ENCODE measurements at places on chromosomes 16 and 17.

DNA sequence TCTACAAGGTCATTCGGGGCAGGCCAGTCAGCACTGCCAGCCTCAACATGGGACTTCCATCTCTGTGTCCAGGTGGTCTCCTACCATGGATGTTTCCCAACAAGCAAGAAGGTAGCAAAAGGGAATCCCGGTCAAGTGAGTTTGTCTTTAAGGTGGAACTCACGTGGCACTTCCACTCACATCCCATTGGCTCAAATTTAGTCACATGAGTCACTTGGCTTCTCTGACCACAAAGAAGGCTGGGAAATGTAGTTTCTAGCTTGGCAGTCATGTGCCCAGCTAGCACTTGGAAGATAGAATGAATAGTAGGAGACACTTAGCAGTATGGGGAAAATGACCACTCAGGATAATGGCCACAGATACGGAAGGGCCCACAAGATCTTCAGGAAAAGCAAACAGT is 106.6 kb downstream of the AIPL1 start:
- no peak for DNase-seq

DNA sequence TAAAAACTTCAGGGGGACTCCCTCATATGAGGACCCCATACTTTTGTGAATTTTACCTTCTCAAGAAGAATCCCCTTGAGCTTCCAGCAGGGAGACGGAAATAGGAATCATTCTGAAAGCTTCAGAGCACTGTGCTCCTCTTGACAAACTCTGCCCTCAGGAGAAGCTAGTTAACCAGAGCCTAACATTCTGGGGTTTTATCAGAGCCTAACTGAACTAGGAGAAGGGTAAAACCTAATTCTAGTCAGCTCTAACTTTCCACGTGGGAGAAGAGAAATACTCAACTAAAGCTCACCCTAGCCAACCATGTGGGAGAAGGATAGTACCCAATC is 13.3 kb upstream of the SLC5A10 start:
- DNase-seq = no peak

GRCh38 chr16:67965668-67966548 is 2.5 kb downstream of the SLC12A4 start:
- no peak for DNase-seq

DNA sequence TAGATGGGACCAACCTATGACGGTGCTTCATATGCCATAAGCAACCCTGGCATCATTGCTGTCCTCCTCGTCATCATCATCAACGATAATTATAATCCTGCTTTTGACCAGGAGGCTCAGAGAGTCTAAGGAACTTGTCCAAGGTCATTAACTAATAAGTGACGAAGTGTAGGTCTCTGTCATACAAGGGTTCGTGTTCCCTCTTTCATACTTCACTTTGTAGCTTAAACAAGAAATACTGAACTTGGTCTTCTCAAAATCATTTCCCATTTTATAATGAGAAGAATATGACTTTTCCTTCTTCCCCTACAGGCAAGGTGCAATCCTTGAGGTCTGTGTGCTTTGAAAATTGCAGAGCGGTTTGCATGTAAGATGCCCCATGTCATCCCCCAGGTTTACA is 31.2 kb upstream of the PIK3R6 start:
- DNase-seq = no peak

DNA sequence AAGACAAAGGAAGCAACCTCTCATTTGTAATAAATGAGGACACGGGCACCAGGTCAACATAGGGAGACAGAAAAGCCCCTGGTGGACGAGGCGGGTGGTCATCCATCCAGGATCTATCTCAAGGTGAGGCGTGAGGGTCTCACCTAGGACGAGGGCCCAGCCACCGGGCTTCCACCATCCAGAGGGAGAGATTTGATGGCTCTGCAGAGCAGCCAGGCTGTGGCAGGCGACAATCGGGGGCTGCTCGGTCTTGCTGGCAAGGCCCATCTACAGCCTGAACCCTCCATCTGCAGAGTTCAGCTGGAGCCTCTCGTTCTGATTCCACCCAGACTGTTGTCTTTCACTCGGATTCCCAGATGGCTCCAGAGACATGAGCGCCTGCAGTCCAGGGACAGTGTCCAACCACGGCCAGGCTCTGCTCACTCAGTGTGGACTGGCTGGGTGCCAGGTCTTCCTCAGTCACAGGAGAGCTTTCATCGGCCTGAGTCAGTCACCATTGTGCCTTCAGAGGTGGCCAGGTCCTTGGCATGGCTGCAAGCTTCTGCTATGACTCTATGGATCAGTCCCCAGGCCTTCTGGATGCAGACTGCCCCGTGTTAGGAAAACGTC is 5.9 kb downstream of the LITAFD start:
- peak; percentile 40 for DNase-seq

DNA sequence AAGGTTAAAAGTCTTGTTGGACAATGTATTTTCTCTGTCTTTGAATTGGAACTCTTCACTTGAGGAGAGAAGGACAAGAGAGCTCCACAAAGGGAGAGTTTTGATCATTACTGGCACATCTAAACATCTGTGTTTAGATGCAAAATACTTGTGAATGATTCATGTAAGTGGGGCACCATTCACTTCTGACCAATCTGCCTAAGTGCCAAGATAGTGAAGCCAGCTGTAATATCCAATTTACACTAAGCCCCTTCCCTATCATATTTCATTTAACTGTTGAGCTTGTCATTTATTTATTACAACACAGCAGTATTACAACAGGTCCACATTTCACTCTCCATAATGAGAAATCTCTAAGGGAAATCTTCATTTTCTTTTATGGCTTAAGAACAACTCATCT is 832.3 kb upstream of the GOT2 start:
- no peak for DNase-seq

- DNase-seq = peak; percentile 63
Measured at GRCh38 chr16:28572696-28573510, 19.2 kb downstream of the SGF29 start.

GRCh38 chr17:78716292-78716691 is 65.8 kb downstream of the CYTH1 start:
- DNase-seq = no peak

- no peak for DNase-seq
Measured at GRCh38 chr16:71440669-71441347, 1.0 kb downstream of the TLE7 start.

- DNase-seq = peak; percentile 16
Measured at GRCh38 chr17:27430882-27431491, 25.3 kb upstream of the KSR1 start.

DNA sequence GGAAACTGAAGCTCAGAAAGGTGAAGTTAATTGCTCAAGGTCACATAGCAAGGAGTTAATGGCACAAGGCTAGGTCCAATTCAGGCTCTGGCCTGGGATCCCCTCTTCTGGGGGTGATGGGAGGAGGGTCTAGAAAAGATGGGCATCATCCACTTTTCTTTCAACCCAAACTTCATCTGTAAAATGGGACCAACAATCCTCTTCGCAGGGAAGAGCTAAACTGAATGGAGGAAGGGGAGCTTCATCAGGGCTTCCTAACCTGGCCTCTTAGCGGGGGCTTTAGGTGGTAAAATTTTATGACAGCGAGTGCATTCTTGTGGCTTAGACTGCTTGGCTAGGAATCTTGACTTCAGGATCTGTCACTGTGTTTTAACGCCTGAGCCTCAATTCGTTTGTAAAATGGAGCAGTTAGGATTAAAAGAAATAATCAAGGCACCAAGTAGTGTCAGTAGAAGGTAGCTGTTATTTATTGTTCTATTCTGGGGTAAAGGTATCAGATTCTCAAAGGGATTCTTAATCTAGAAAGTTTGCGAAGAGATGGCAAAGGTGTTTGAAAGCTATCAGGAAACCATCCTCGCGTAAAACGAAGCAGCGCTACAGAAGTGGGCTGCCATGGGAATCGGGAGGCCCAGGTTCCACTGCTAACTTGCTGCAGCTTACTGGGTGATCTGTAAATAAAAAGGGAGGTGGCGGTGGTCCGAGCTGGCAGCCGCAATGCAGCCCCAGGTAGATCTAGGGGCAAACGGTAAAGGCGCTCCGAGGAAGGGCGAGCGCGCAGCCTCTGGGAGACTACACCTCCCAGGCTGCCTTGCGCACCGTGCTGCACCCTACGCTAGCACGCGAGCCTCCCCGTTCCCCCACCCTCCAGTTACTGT is 1.5 kb upstream of the SRCAP start:
- DNase-seq = no peak

DNA sequence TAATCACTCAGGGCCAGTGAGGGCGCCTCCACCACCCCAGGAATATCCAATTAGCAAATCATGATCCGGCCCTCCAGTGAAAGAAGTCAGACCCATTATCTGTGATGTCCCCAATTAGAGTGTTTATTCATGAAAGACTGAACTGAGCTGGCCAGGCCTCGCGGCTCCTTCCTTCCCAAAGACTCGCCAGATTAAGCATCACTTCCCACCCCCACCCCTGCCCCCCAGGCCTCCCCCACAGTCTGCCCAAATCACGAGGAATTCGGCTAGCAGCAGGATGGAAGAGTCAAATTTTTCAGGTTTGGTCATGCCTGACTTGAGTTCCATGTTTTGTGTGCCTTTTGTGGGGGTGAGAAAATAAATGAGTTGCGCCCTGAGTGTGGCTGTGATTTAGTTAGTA is 298.4 kb upstream of the SALL1 start:
- DNase-seq = no peak

DNA sequence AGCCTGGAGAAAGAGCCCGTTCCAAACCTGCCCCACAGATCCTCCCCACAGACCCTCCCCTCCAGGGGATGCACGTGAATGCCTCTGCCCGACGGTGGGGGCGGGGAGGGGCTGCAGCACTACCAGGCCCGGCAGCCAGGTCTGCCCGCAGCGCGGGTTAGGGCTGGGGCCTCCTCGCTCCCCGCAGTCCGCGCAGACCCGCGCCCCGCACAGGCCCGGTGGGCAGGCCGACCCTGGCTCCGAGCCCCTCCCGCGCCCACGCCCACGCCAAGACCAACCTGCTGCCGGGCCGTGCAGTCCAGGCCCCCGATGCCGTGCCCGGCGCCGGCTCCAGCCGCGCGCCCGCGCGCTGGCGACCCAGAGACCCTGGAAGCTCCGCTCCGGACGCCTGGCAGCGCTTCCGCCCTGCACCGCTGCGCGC is at the start of gene RPUSD1:
TSS of gene RPUSD1 (minus strand) at position 404 of the 421 bp plus-strand sequence. CDS start 644 bp downstream, outside the sequence.
- DNase-seq = no peak

DNA sequence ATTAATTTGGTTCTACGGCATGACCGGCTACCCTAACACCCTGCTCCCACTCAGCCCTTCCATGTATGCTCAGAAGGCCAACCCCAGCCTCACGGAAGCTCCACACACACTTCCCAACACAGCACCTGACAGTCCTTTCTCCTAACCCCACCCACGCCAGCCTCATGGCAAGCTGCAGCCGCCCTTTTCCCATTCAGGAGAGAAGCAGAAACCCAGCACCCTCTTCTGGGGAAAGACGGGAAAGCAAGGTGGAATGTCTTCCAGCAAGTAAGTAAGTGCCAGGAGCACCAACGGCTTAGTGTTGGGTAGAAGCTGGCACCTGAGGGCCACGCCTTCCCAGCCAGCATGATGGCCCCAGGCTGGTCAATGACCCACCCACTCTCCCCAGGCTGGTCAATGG is 32.1 kb downstream of the ABR start:
- peak; percentile 17 for DNase-seq

DNA sequence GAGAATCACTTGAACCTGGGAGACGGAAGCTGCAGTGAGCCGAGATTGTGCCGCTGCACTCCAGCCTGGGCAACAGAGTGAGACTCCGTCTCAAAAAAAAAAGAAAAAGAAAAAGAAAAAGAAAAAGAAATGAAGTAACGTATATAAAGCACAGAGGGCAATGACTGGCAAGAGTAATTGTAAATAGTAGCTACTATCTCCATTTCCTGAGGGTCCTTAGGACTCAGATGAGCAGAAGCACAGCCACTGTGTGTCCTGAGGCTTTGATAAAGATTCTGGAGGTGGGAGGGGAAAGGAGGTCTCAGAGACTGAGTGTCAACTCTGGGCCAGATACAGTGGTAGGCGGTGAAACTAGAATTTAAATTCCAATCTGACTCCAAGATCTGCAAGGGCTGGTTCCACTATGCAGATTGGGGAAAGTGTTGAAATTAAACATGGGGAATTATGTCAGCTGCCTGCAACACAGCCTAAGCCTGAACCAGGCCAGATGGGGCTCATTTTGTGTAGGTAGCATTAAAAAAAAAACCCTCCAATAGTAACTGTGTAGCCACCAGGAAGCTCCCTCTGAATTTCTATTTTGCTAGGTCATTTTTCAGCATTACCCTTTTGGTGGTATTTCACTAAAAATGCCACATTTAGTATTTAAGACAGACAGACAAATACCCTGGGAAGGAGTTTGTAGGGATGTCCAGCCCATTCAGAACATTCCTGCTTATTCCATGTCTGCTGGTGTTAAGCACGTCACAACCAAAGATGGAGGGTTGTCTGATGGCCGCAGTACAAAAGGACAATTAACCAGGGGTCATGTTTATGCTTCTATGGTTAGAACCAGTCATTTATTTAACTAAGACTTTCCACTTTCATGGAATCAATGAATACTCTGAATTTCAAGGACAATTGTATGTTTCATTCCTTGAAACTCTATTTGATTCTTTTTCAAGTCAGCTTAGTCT is 46.1 kb downstream of the TBX4 start:
- DNase-seq = no peak

GRCh38 chr16:87895641-87896141 is 26.4 kb upstream of the SLC7A5 start:
- peak; percentile 93 for DNase-seq

DNA sequence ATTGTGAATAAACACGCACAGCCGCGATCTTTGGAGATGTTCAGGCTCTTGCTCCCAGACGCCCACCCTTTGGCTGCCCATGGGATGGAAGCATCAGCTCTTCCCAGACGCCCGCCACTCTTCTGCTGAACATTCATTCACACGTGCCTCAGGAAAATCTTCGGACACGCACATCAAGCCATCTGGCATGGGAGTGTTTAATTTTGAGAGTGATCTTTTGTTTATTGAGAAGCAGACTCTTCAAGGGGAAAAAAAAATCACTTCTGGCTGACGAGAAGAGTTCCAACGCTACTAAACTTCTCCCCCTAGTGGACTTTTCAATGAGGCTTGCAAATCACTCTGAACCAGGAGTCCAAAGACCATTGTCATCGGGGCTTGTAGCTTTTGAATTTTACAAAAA is 62.0 kb upstream of the NUDT7 start:
- DNase-seq = peak; percentile 41

DNA sequence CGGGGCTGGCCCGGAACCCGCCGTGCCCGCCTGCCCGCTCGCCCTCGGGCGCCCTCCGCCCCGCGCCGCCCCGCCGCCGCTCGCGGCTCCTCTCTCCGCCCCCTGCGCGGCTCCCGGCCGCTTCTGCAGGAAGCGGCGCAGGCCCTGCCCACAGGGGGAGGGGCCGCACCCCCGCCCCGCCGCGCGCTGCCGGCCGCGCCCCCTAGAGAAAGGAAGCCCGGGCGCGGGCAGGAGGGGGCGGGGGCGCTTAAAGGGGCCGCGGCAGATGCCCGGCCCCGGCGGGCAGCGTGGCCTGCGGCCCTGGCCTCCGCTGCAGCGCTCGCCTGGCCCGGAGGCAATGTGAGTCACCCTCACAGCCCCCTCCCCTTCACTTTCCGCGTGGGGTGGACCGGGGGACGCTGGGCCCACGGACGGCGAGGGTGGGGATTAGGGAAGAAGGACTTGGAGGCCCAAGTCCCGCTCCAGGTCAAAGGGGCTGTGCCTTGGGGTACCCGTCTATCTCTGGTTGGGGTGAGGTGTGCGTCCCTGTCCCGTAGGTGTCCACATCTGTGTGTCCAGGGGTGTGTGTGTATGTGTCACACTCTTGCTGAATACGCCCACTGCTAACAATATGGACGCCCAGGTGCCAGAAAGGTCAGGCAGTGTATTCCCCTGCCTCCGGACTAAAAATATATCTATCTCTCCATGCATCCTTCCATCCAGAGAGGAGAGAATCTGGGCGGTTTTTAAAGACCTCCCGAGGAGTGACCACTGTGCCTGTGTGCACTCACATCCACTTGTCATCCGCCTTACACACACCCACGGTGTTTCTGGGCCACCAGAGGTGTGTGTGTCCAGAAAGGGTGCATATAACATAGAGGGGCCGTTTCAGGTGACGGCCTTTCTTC is at the start of gene GIT1:
TSS of gene GIT1 (minus strand) at position 125 of the 887 bp plus-strand sequence. CDS start 270 bp downstream, outside the sequence.
- peak; percentile 87 for DNase-seq

Measured in fibroblast of skin of abdomen (primary cell).